ENCODE measurements at places on chromosomes 2 and 18.

GRCh38 chr18:57915248-57915647 lies 112.1 kb upstream of the ATP8B1 start:
- no peak for DNase-seq
- no peaks in the 10 kb centered on the region for H3K4me1 ChIP-seq
- H3K27me3 ChIP-seq = no peaks in the 10 kb centered on the region
- no peaks in the 10 kb centered on the region for H3K36me3 ChIP-seq
- no peak overlapping the region for H3K4me3 ChIP-seq
- H3K27ac ChIP-seq = no peak overlapping the region

DNA sequence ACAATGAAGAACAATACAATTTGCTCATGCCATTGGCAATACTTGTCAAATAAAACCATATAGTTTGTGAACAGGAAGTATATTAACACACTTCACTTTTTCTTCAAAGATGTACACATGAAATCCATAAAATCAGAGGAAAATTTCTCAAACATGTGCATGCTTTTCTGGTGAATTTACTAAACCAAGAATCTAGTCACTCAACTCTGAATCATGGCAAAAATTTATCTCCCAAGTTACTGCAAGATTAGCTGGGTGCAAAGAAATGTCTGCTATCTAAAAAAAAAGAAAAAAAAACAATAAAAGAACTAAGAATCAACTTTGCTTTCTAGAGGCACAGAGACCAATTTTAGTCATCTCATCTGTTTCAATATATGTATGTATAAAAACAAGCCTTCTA lies 419.2 kb downstream of the NR4A2 start:
- H3K4me1 ChIP-seq = no peaks in the 10 kb centered on the region
- no peak for DNase-seq
- H3K36me3 ChIP-seq = no peaks in the 10 kb centered on the region
- no peaks in the 10 kb centered on the region for H3K27me3 ChIP-seq

GRCh38 chr2:68258851-68259250 lies 6.5 kb upstream of the PPP3R1 start:
- no peak overlapping the region for H3K4me3 ChIP-seq
- no peaks in the 10 kb centered on the region for H3K27me3 ChIP-seq
- H3K4me1 ChIP-seq = peaks cover 23% of the 10 kb centered on the region
- no peaks in the 10 kb centered on the region for H3K36me3 ChIP-seq
- H3K27ac ChIP-seq = no peak overlapping the region

GRCh38 chr18:42756214-42756613 lies 359.3 kb downstream of the RIT2 start:
- H3K36me3 ChIP-seq = no peaks in the 10 kb centered on the region
- DNase-seq = no peak
- no peaks in the 10 kb centered on the region for H3K27me3 ChIP-seq
- no peak overlapping the region for H3K27ac ChIP-seq

DNA sequence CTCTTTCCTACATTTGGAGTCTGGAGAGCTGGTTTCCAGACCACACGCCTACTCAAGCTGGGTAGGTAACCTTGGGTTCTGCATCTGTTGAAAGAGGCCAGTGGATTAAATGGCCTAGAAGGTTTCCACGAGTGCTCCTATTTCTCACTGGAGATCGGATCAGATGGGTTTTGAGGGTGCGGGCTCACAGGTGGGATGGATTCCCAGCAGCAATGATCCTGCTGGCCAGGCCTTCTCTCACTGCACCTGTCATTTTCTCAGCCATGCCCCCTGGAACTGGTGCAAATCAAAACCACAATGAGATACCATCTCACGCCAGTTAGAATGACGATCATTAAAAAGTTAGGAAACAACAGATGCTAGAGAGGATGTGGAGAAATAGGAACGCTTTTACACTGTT lies 747.5 kb upstream of the RAB6C start:
- no peak overlapping the region for H3K27ac ChIP-seq
- no peak overlapping the region for H3K4me3 ChIP-seq
- no peaks in the 10 kb centered on the region for H3K4me1 ChIP-seq
- H3K27me3 ChIP-seq = no peaks in the 10 kb centered on the region
- no peaks in the 10 kb centered on the region for H3K36me3 ChIP-seq
- DNase-seq = no peak

- no peaks in the 10 kb centered on the region for H3K27me3 ChIP-seq
- H3K27ac ChIP-seq = no peak overlapping the region
- H3K36me3 ChIP-seq = no peaks in the 10 kb centered on the region
- no peak overlapping the region for H3K4me3 ChIP-seq
- DNase-seq = no peak
- H3K4me1 ChIP-seq = no peaks in the 10 kb centered on the region
Observed at GRCh38 chr2:36173760-36174404, 181.7 kb upstream of the CRIM1 start.

- no peaks in the 10 kb centered on the region for H3K27me3 ChIP-seq
- no peak for DNase-seq
- H3K36me3 ChIP-seq = no peaks in the 10 kb centered on the region
- no peak overlapping the region for H3K27ac ChIP-seq
- H3K4me1 ChIP-seq = no peaks in the 10 kb centered on the region
Observed at GRCh38 chr2:132766573-132766972, 96.6 kb upstream of the LYPD1 start.

DNA sequence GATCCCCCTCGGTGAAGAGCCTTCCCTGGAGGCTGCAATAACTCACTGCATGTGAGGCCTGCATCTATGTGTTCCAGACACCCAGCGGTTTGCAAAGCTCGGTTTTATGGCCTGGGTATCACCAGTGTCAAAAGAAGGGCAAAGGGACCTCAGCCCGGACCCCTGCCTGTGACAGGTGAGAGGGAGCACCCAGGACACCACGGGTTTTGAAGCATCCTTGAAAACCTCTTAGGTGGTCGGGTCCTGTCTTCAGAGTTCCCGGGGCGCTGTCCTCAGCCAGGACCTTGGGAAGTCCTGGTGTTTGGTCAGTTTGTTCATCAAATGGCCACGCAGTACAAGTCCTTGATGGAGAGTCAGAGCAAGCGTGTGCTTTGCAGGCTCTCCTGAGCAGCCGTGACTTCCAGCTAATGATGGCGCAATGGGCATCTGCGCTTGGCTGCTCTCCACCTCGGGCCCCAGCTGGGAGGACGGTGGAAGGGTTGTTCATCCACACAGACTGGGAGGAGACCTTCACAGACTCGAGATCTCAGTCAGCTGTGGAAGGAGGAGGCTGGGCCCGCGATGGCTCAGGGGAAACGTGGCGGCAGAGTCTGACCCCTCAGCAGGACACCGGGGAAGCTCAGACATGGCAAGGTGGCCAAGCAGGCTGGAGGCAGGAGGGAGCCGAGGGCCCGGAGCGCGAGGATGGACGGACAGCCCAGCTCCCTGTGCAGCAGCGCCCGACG lies 113.1 kb upstream of the GPC1 start:
- H3K4me1 ChIP-seq = no peaks in the 10 kb centered on the region
- H3K4me3 ChIP-seq = no peak overlapping the region
- H3K27ac ChIP-seq = no peak overlapping the region

GRCh38 chr2:226515344-226516055 lies 284.1 kb downstream of the IRS1 start:
- no peak overlapping the region for H3K27ac ChIP-seq
- no peaks in the 10 kb centered on the region for H3K27me3 ChIP-seq
- H3K4me1 ChIP-seq = no peaks in the 10 kb centered on the region
- no peak overlapping the region for H3K4me3 ChIP-seq

DNA sequence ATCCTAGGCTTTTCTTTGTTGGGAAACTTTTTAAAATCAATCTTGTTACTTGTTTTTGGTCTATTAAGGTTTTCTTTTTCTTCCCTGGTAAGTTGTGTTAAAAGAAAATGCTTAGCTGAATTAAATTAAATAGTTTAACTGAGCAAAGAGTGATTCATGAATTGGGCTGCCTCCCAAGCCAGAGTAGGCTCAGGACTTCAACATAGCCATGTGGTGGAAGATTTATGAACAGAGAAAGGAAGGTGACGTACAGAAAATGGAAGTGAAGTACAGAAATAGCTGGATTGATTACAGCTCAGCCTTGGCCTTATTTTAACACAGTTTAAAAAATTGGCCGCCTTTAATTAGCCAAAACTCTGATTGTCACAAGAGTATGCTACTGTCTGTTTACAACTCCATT lies 27.9 kb upstream of the GALNT5 start:
- H3K4me3 ChIP-seq = no peak overlapping the region
- H3K27me3 ChIP-seq = no peaks in the 10 kb centered on the region
- H3K36me3 ChIP-seq = no peaks in the 10 kb centered on the region
- no peak overlapping the region for H3K27ac ChIP-seq

DNA sequence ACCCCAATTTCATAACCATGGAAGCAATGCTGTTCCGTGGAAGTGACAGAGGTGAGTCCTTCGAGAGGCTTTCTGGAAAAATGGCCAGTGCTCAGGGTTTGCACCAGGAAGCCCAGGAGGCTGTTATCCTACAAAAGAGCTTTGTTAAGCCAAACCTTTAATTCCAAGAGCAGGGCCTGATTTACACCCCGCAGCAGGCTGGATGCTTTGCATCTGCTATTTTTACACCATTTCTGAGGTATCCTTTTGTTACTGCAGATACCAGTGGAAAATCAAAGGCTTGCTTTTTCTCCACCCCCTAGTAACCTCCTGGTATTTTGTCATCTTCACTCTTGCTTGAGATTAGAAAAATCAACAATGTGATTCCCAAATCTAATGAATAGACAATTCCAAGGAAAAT lies 380.6 kb downstream of the SOX11 start:
- no peaks in the 10 kb centered on the region for H3K27me3 ChIP-seq
- H3K4me3 ChIP-seq = no peak overlapping the region

DNA sequence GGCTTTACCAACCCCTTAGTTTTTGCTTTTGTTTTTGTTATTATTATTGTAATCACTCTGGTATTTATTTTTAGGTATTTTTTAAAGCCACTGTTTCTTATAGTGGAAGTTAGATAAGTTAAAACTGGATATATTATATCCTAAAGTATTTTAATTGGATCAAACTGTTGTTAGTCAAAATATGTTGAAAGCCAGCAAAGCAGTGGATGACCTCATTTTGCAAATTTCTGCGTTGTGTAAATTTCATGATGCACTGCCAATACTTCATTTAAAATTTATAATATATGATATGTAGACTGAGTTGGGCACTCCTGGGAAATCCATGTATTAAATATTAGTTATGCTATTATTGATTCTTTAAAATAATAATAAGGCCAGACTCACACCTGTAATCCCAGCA lies 661.7 kb upstream of the NRXN1 start:
- H3K4me1 ChIP-seq = no peaks in the 10 kb centered on the region

DNA sequence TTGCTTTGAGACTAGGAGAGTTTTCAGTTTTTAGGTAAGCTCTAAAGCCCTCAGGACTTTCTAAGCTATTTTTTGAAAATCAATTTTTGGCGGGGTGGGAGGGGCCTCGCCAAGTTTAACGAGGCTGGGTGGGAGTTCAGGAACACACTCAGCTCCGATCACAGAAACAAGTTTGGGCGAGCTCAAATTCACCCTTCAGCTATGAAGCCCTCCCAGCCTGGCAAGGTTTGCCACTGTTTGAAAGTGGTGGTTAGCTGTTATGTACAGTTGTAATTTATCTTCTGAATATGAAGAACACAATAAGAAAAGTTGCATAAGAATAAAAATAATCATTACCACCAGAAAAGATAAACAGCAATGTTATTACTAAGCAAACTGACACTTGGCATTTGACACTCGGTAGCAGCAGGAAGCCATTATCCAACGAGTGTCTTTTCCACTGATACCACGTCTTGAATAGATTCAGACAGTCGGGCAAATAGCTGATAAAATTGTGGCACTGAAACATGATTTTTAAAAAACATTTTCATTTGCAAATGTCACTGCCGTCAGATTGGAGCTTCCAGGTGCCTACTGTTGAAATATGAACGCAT lies 59.8 kb downstream of the KCTD1 start:
- no peak for DNase-seq
- no peaks in the 10 kb centered on the region for H3K4me1 ChIP-seq
- no peak overlapping the region for H3K27ac ChIP-seq
- no peaks in the 10 kb centered on the region for H3K36me3 ChIP-seq
- no peak overlapping the region for H3K4me3 ChIP-seq

GRCh38 chr2:172285010-172285621 lies 142.3 kb upstream of the ITGA6 start:
- no peak overlapping the region for H3K4me3 ChIP-seq
- H3K27me3 ChIP-seq = no peaks in the 10 kb centered on the region
- no peak overlapping the region for H3K27ac ChIP-seq
- no peak for DNase-seq

GRCh38 chr2:240427729-240428128 lies 7.7 kb upstream of the GPC1 start:
- no peaks in the 10 kb centered on the region for H3K27me3 ChIP-seq
- no peaks in the 10 kb centered on the region for H3K36me3 ChIP-seq
- H3K4me3 ChIP-seq = no peak overlapping the region
- H3K27ac ChIP-seq = no peak overlapping the region

DNA sequence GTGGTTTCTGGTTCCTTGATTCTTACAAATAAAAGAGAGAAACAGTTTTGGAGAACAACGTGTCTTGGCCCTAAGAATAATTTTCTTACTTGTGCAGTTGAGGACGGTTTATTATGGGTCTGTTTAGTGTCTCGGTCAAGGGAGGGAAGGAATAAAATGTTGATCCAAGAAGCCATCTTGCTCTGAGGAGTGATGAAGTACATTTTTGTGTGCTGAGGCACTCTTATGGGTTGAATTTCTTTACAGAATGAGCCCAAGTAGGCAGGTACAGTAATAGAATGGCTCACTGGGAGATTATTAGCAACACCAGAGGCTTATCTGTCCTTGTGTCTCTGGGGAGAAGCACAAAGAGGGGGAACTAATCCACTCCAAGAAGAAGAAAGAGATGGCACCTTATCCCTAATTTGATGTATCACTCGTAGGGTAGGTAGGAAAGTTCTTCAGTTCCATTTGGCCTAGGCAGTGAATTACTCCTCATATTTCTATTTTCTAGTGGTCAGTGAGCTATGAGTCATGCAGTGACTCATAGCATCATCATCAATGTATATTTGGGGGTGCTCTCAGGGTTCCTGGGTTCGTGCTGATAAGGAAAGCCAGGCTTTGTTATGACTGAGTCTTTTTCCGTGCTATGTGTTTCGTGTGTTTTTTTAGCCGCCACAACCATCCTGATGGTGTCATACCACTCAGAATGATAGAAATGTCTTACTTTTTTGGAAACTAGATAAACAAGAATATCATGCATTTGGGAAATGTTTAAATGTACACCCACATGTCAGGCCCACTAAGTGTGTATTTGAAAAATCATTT lies 250.1 kb upstream of the CTAGE1 start:
- no peak for DNase-seq
- H3K27ac ChIP-seq = no peak overlapping the region

DNA sequence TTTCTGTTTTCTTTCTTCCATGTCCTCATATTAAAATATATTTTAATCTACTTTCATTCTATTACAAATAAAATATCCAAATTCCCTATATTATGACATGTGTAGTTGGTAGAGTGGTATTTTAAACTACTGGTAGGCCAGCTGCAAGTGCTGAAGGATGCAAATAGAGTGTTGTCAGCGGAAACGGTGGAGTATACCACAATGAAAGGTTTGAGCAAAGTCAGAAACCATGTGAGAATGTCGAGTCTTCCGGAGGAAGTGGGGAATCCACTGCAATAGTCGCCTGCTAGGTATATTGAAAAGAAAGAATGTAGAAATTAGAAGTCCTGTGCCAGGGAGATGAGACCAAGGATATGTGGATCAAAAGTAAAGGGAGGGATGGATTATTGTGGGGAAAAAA lies 373.9 kb downstream of the DSEL start:
- H3K27ac ChIP-seq = no peak overlapping the region
- no peak for DNase-seq
- no peaks in the 10 kb centered on the region for H3K4me1 ChIP-seq
- no peaks in the 10 kb centered on the region for H3K36me3 ChIP-seq
- H3K4me3 ChIP-seq = no peak overlapping the region
- H3K27me3 ChIP-seq = no peaks in the 10 kb centered on the region

Measured in CD4-positive, alpha-beta memory T cell (primary cell).